ENCODE measurements at places on chromosomes 5 and 9.

- DNase-seq = peak; percentile 8
These were observed 122.3 kb downstream of the MTRR start for GRCh38 chr5:7991125-7991821.

DNA sequence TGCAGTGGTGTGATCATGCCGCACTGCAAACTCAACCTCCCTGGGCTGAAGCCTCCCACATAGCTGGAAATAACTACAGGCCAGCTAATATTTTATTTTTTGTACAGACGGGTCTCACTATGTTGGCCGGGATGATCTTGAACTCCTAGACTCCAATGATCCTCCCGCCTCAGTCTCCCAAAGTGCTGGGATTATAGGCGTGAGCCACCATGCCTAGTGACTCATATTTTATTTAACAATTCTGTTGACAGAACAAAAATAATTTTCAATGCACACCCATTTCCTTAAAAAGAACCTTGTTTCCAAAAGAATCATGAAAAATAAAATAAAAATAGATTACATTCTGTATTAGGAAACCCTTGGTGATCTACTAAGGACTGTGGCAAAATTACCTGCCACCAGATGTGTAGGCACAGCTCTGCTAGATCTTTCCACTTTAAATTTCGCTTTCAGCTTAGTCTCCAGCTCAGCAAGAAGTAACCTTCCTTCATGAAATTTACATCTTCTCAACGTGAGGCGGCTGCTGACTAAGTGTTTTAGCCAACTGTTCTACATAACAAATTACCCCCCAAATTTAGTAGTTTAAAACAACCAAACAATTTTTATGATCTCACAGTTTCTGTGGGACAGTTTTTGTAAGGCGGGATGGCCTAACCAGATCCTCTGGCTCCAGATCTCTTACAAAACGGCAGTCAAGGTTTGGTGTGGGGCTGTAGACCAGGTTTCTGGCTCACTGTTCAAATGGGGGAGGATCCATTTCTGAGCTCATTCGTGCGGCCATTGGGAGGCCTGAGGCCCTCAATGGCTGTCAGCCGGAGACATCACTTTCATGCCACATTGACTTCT is 32.6 kb upstream of the GOLPH3 start:
- no peak for DNase-seq

DNA sequence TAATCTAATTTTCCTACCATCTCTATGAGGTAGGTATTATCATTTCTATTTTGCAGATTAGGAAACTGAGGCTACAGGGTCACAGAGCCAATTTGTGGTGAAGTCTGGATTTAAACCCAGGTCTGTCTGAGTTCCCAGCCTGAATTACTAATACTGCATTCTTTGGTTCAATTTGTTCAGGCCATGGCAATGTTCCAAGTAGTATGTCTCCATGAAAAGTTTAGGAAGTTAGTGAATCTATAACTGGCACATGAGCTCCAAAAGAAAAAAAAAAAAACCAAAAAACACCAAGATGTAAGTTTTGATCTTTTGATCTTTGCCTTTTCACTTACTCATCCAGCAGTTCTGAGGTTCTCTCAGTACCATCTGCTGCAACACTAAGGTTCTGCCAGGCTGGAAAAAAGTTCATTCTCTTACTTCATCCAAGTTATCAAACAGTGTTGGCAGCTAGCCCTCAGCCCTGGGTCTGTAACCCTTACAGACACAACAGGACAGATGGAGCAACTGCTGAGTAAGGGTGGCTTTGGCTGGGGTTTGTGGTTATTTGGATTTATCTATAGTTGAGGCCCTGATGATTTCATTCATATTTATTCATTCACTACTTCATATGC is 4.4 kb upstream of the TMEM268 start:
- DNase-seq = no peak

- DNase-seq = no peak
These were observed 440.4 kb downstream of the DMRT2 start for GRCh38 chr9:1490341-1491232.

DNA sequence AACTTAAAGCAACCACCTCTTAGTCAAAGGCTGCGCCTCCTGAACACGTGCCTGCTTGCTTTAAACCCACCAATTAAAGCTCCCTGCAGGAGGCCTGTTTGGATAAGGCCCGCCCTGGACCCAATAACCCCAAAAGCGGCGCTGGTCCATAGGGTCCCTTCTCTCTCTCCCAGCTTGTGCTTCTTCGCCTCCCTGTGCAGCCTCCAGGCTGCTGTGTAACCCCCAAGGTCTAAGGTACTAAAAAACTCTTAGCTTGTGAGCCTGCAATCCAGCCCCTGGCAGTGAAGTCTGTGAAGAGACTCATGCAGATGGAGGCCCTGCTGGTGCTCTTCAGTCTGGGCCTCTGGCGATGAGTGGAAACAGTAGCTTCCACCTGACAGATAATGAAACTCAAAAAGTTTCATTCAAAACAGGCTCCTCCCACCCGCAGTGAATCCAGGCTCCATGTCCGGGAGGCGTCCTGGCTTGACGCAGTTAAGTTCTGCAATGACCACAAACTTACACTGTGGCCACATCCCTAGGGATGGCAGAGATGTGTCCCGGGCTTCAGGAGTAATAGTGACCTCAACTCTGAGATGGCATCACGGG is 97.3 kb downstream of the PRRT1B start:
- DNase-seq = no peak

- no peak for DNase-seq
These were observed 79.8 kb upstream of the LMX1B start for GRCh38 chr9:126533926-126534310.

DNA sequence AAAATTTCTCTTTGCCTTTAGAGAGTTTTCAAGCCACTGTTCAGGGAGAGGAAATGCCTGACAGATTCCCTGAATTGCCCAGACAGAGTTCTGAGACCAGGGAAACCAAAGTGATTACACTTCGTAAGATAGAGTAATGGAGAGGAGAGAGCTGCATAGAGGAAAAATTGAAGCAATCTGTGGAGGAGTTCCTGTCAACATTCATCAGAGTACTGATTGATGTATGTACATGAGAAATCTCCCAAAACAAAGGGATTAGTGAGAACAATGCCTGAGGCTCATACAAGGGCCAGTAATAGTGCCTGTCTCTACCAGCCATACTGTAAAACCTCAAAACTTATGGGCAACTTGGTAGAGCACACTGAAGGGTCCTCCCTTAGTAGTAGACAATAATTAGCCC is 79.0 kb upstream of the TRIM32 start:
- DNase-seq = no peak

Measured in SHP77 (cell line).